PC-9 (cell line): ENCODE measurements at places on chromosomes 11 and 22. TPM values are rescaled to one million over a fixed set of nuclear protein-coding genes. Genes with fewer than 3 reads are reported as not detected.

Gene CCDC73
- not detected in 2 replicates for total RNA-seq

Gene PNPLA5
- not detected in 2 replicates for total RNA-seq

Gene PAX6
- total RNA-seq, result 19.8 and 29.0 TPM in 2 replicates

Gene SAAL1
- total RNA-seq, result 23.5 and 32.1 TPM in 2 replicates

Gene MMP8
- total RNA-seq, result not detected in 2 replicates

Gene DYNC2H1
- 11.2 and 12.2 TPM in 2 replicates for total RNA-seq

Gene IGLL1
- total RNA-seq, result not detected in 2 replicates

Gene PIWIL4
- total RNA-seq, result 0.26 and 0.33 TPM in 2 replicates

Gene TMEM191C
- total RNA-seq, result 4.0 TPM in 2 replicates

Gene ARHGAP8
- total RNA-seq, result 114 and 130 TPM in 2 replicates

Gene ARHGAP20
- total RNA-seq, result not detected in 2 replicates

Gene GAL
- total RNA-seq, result 3.9 and 12.8 TPM in 2 replicates

Gene RELA
- total RNA-seq, result 59.5 and 86.8 TPM in 2 replicates

Gene POU2AF3
- 3.0 and 3.9 TPM in 2 replicates for total RNA-seq

Gene WBP2NL
- total RNA-seq, result 7.1 and 12.2 TPM in 2 replicates

Gene KCTD21
- 16.1 and 16.5 TPM in 2 replicates for total RNA-seq

Gene SLC1A2
- total RNA-seq, result 0.09 and 0.38 TPM in 2 replicates

Gene OR2AG2
- 0.11 and 0.25 TPM in 2 replicates for total RNA-seq

Gene KIF18A
- 22.9 and 31.1 TPM in 2 replicates for total RNA-seq

Gene FAM168A
- total RNA-seq, result 38.6 and 51.2 TPM in 2 replicates

Gene APOL4
- not detected in 2 replicates for total RNA-seq

Gene PLEKHA7
- total RNA-seq, result 26.9 and 28.3 TPM in 2 replicates

Gene CCDC157
- total RNA-seq, result 6.2 and 6.8 TPM in 2 replicates

Gene APBB1
- 0.90 and 1.4 TPM in 2 replicates for total RNA-seq

Gene MSANTD2
- total RNA-seq, result 16.9 and 18.1 TPM in 2 replicates

Gene UCP3
- total RNA-seq, result 2.0 and 2.4 TPM in 2 replicates

Gene TSKU
- total RNA-seq, result 89.3 and 99.4 TPM in 2 replicates

Gene TEX12
- total RNA-seq, result not detected in 2 replicates

Gene GDPD4
- total RNA-seq, result not detected in 2 replicates

Gene NUP98
- 49.8 and 59.7 TPM in 2 replicates for total RNA-seq

Gene CHEK1
- 36.5 and 39.8 TPM in 2 replicates for total RNA-seq

Gene SLC22A9
- total RNA-seq, result not detected in 2 replicates

Gene TSGA10IP
- not detected in 2 replicates for total RNA-seq

Gene HOATZ
- total RNA-seq, result not detected in 2 replicates

Gene BCO2
- 3.0 and 3.3 TPM in 2 replicates for total RNA-seq

Gene SAA1
- total RNA-seq, result 1.9 TPM in 1 of 2 replicates, not detected in the other

Gene MCAM
- total RNA-seq, result 38.8 and 54.5 TPM in 2 replicates

Gene TBC1D22A
- total RNA-seq, result 40.3 and 41.4 TPM in 2 replicates

Gene MOGAT2
- not detected in 2 replicates for total RNA-seq

Gene NCAM1
- 0.33 and 1.0 TPM in 2 replicates for total RNA-seq

Gene FOSL1
- total RNA-seq, result 58.8 and 69.9 TPM in 2 replicates

Gene YPEL4
- total RNA-seq, result 0.48 and 0.98 TPM in 2 replicates

Gene C11orf65
- total RNA-seq, result 1.7 and 1.9 TPM in 2 replicates

Gene C22orf31
- not detected in 2 replicates for total RNA-seq

Gene RAG2
- total RNA-seq, result not detected in 2 replicates

Gene VSIG2
- 12.4 and 13.6 TPM in 2 replicates for total RNA-seq

Gene HBB
- total RNA-seq, result not detected in 2 replicates

Gene EML3
- total RNA-seq, result 83.2 and 84.2 TPM in 2 replicates

Gene PRRG4
- total RNA-seq, result 11.5 and 11.9 TPM in 2 replicates

Gene TPST2
- 13.5 and 18.9 TPM in 2 replicates for total RNA-seq

Gene CRYAB
- not detected in 2 replicates for total RNA-seq
